Left colon (tissue), 2 donors: ENCODE measurements at places on chromosomes 6 and 20. TPM values are rescaled to one million over a fixed set of nuclear protein-coding genes. Genes with fewer than 3 reads are reported as not detected.

MCHR2 gene
- not detected for total RNA-seq

PNLDC1 gene
- total RNA-seq: not detected

LIME1 gene
- 13.4 TPM for total RNA-seq

HLA-DOB gene
- 1.7 TPM for total RNA-seq

- no peak for DNase-seq
Measured at GRCh38 chr20:49668181-49668877, 45.3 kb downstream of the B4GALT5 start.

DNA sequence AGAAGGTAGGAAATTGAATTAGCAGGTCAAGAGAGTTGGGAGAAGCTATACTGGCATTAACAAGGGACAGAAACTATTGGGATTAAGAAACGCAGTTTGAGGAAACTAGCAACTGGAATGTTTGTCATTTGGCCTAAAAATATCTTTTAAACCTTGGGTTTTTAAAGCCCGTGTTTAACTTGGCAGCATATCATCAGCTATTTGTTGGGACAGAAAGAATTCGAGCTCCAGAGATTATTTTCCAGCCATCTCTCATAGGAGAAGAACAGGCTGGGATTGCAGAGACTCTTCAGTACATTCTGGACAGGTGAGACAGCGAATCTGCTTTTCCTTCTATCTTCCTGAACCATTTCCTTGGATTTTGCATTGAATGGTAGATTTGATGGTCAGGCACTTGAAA lies 17.8 kb downstream of the ACTR5 start:
- DNase-seq: no peak

DNA sequence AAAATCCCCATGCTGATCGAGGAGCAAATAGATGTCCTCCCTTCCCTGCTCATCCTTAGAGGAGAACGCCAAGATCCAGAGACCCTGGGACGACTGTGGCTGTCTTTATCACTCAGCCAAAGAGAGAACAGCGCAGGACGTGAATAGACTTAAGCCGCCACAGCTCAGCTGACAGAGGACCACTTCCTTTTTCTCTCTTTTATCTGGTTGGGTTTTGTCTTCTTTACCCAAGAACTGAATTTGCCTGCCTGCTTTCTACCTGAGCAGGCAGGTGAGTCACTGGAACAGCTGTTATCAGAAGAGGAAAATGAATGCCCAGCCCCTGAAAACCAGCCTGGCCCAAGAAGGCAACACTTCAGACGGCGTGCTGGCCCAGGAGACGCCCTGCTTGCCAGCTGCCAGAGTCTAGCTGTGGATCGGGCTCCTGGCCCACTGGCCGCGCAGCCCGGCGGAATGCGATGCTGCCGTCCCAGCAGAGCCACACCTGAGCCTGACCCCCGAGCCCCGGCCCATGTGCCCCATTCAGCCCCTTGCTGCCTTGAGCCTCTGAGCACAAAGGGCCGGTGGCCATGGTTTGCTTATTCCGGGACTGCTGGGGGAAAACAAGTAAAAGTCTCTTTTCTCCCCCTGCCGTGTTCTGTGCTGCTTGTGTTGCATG lies 82.1 kb downstream of the TCP11 start:
- DNase-seq: no peak

- no peak for DNase-seq
Measured at GRCh38 chr6:115540077-115540869, 520.4 kb downstream of the FRK start.

GRCh38 chr6:43977404-43978111 lies 149.7 kb downstream of the MRPL14 start:
- no peak for DNase-seq

DNA sequence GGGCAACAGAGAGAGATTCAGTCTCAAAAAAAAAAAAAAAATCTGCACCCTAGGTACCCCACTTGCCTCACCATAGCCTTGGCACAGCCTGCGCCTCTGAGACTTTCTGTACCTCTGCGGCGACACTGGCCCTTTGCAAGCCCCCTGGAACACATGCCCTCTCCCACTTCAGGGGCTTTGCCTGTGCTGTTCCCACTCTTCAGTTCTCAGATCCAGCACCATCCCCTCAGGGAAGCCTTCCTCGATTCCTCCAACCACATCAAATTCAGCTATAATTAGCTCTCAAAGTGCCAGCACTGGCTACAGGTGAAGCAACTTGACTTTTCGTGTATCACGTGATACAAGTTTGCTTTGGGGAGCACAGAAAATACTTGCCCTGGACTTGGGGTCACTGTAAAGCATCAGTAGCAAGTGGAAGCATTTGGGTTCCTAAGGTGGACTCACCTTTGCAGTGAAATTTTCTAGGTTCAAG lies 2.1 kb upstream of the UBE2V1 start:
- no peak for DNase-seq

- DNase-seq: no peak
Measured at GRCh38 chr20:5216663-5217062, 89.9 kb downstream of the CDS2 start.

DNA sequence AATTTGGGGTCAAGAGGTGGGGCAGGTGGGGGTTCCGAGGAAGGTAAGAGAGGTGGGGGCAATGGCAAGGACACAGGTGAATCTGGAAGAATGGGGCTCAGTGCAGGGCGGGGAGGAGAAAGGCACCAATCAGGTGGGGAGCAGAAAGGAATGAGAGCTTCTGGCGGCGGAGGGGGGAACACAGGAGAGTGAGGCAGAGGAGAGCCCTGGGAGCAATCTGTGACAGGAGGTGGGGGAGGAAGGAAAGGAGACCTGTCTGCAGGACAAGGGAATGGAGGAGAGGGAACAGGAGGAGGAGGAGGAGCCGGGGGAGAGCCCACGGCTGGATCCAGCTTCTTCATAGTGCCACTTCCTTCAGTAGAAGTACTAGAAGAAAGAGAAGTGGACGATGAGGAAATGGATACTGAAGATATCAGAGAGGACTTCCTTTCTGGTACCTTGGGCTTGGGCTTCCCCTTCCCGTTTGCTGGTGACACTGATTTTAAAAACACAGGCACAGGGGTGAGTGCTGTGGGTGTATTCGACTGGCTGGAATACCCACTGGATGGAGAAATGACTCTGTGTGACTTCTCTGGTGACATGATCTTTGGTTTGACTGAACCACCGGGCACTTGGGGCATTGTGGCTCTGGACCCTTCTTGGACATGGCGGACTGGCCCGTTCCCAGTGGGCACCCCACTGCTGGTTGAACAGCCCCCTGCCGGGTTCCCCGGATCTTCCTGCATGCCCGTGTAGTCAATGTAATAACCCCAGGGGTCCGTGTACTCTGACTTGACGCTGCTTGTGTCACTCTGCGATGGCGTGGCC lies 27.4 kb downstream of the HEBP2 start:
- no peak for DNase-seq
